Panc1 (cell line): ENCODE measurements at places on chromosomes 7 and 10.

DNA sequence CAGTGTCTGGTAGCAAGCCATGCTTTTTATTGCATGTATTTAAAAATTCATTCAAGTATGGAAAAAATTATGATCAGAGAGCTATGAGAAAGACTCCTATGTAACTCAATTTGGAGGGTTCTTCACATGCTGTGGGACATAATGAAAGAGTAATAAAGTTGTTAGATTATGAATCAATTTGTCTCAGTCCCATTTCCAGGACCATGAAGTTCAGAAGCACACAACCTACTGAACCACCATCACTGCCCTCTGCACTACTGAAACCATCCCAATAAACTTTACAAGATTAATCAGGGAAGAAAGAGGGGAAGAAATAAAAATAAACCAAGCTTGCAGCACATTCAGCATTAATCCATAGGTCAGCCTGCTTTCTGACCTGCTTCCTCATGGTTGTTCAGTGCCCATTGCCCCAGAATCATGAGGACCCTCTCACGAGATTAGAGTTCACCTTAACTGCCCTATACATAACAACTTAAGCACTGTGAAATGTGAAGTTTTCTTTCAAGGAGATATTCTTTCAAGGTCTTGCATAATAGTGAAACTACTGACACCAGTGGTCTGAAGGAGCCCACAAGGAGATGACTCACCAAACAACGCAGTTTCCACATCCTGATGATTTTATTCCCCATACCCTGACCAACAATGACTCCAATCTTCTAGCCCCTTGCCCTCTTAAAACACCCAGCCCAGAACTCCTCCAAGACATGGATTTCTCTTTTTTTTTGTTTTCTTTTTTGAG, 171.5 kb upstream of the ADCY1 start:
- no peaks in the 10 kb centered on the region for H3K36me3 ChIP-seq
- H3K4me3 ChIP-seq = no peak overlapping the region
- H3K27me3 ChIP-seq = no peaks in the 10 kb centered on the region
- H3K4me1 ChIP-seq = no peaks in the 10 kb centered on the region

- no peak overlapping the region for H3K4me3 ChIP-seq
- no peaks in the 10 kb centered on the region for H3K27me3 ChIP-seq
- no peaks in the 10 kb centered on the region for H3K36me3 ChIP-seq
- H3K27ac ChIP-seq = no peak overlapping the region
- H3K4me1 ChIP-seq = no peaks in the 10 kb centered on the region
Measured at GRCh38 chr10:132193907-132194552, 7.3 kb downstream of the DPYSL4 start.

GRCh38 chr7:38817526-38817925, 91.5 kb downstream of the VPS41 start:
- H3K36me3 ChIP-seq = no peaks in the 10 kb centered on the region
- no peaks in the 10 kb centered on the region for H3K27me3 ChIP-seq
- H3K4me3 ChIP-seq = no peak overlapping the region
- DNase-seq = no peak
- H3K4me1 ChIP-seq = no peaks in the 10 kb centered on the region

- H3K4me1 ChIP-seq = peaks cover 66% of the 10 kb centered on the region
- DNase-seq = no peak
- H3K4me3 ChIP-seq = no peak overlapping the region
- H3K36me3 ChIP-seq = peaks cover 40% of the 10 kb centered on the region
- H3K27me3 ChIP-seq = no peaks in the 10 kb centered on the region
- peak overlapping the region; percentile 26; the same call in 1 of the 2 replicates for H3K27ac ChIP-seq
Measured at GRCh38 chr7:116548506-116548905, 23.7 kb downstream of the CAV1 start.

DNA sequence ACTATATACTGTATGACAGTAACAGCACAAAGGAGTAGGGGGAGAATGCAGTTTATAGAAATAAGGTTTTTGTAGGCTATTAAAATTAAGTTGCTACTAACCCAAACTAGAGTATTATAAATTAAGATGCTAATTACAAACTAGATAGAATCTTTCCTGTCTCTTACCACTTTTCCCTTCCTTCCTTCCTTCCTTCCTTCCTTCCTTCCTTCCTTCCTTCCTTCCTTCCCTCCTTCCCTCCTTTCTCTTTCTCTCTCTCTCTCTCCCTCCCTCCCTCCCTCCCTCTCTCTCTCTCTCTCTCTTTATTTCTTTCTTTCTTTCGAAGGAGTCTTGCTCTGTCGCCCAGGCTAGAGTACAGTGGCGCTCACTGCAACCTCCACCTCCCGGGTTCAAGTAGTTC, 36.4 kb upstream of the BRAF start:
- no peak overlapping the region for H3K27ac ChIP-seq
- H3K36me3 ChIP-seq = no peaks in the 10 kb centered on the region
- no peak overlapping the region for H3K4me3 ChIP-seq
- H3K27me3 ChIP-seq = no peaks in the 10 kb centered on the region

- H3K27ac ChIP-seq = peak overlapping the region; percentile 88
- no peaks in the 10 kb centered on the region for H3K36me3 ChIP-seq
- H3K27me3 ChIP-seq = no peaks in the 10 kb centered on the region
- H3K4me3 ChIP-seq = peak overlapping the region; percentile 40
Measured at GRCh38 chr10:68599771-68600040, 39.6 kb downstream of the TET1 start.

DNA sequence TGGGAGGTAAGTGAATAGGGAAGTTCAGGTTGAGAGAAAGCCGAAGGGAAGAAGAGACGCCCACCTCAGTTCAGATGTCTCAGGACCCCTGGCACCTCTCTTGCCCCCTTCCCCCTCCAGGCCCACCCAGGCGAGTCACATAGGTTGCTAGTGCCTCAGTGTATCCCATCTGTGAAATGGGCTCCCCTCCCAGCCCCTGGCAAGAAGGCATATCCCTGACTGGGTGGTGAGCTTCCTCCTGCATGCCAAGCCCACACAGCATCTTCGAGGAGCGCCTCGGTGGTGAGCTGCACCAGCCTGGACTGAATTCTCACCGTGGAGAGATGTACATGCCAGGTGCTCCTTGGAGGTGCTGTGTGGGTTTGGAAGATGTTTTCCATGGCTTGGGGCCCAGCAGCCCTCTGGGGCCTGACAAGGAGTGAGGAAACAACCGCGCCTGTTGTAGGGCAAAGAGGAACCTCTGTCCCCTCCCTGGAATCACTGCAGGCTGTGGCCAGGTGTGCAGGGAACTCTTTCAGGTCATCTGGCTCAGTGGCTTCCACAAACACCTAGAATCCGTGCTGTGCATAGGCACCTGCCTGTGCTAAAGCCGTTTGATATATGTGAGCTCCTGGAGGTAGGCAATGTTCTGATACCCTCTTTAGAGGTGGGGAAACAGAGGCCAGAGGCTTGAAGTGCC, 45.1 kb downstream of the UNC5B start:
- H3K27me3 ChIP-seq = no peaks in the 10 kb centered on the region
- peaks cover 5% of the 10 kb centered on the region; the same call in 1 of the 2 replicates for H3K4me1 ChIP-seq
- no peaks in the 10 kb centered on the region for H3K36me3 ChIP-seq

- no peaks in the 10 kb centered on the region for H3K36me3 ChIP-seq
- H3K27me3 ChIP-seq = peaks cover 2% of the 10 kb centered on the region; the same call in 1 of the 2 replicates
- no peak for DNase-seq
- no peak overlapping the region for H3K27ac ChIP-seq
- no peaks in the 10 kb centered on the region for H3K4me1 ChIP-seq
Measured at GRCh38 chr7:31061185-31061584, 9.1 kb downstream of the ADCYAP1R1 start.

- H3K4me3 ChIP-seq = peak overlapping the region; percentile 55
- DNase-seq = no peak
- no peaks in the 10 kb centered on the region for H3K36me3 ChIP-seq
- H3K4me1 ChIP-seq = peaks cover 9% of the 10 kb centered on the region
Measured at GRCh38 chr10:44878706-44879530, 32.2 kb upstream of the TMEM72 start.

GRCh38 chr7:17626235-17626634, 314.1 kb downstream of the SNX13 start:
- no peaks in the 10 kb centered on the region for H3K27me3 ChIP-seq
- DNase-seq = no peak
- H3K4me1 ChIP-seq = peaks cover 10% of the 10 kb centered on the region; the same call in 1 of the 2 replicates

DNA sequence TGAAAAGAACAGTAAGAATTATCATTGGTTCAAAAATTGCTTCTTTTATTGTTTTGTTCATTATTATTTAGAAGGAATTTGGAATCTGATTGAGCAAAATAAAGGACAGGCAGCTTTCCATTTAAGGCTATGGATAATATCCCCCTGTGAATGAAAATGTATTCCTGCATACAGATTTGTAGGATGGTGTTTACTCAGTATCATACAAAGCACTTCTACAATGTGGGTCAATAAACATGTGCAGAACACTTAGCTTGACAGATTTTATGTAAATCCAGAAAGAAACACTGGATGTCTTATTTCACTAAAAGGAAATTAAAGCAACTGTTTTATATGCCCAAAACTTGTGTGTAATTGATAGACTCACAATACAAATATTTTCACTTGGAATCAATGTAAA, 189.7 kb downstream of the THSD7A start:
- H3K27me3 ChIP-seq = no peaks in the 10 kb centered on the region
- DNase-seq = no peak

- H3K27ac ChIP-seq = no peak overlapping the region
- H3K27me3 ChIP-seq = no peaks in the 10 kb centered on the region
- no peak overlapping the region for H3K4me3 ChIP-seq
- no peak for DNase-seq
- H3K4me1 ChIP-seq = no peaks in the 10 kb centered on the region
- H3K36me3 ChIP-seq = no peaks in the 10 kb centered on the region
Measured at GRCh38 chr10:29921071-29921446, 138.3 kb downstream of the JCAD start.

DNA sequence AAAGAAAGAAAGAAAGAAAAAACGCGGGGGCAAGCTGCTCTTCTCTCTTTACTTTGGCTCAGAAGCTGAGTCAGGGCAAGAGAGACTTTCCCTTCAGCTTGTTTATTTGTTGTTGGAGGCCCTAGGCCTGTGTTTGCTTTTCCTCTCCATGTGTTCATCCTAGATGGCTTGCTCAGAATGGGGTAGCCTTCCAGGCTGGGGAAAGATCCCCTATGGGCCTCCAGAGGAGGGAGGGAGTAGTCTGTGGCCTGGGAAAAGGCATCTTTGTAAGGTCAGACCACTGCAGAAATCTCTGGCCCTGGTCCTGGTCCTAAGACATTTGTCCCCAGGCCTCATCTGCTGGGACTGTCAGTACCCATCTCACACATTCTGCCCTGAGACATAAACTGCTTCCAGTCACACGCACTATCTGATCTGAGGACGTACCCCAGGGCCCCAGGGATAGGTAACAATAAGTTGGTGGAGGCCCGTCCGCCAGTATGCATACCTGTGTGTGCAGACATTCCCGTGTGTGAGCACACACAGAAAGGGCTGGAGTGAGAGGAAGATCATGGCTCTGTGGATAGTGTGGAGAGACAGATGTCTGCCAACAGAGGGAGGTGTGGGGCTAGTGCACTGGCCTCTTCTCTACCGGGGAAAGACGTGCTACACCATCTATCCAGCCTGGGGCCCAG, 4.9 kb upstream of the SCD start:
- DNase-seq = no peak
- H3K36me3 ChIP-seq = peaks cover under 1% of the 10 kb centered on the region; the same call in 1 of the 2 replicates
- peaks cover 36% of the 10 kb centered on the region for H3K4me1 ChIP-seq
- H3K27me3 ChIP-seq = no peaks in the 10 kb centered on the region
- no peak overlapping the region for H3K4me3 ChIP-seq
- peak overlapping the region; percentile 62 for H3K27ac ChIP-seq
